ENCODE measurements at places on chromosomes 4 and X.

- peak; percentile 13 for DNase-seq
These were observed 2.3 kb downstream of the HNRNPD start for GRCh38 chr4:82371497-82371896.

- DNase-seq, result peak; percentile 38
These were observed 210.5 kb downstream of the CHM start for GRCh38 chrX:85836868-85837267.

GRCh38 chr4:12943069-12943468, 541.1 kb downstream of the RAB28 start:
- no peak for DNase-seq

DNA sequence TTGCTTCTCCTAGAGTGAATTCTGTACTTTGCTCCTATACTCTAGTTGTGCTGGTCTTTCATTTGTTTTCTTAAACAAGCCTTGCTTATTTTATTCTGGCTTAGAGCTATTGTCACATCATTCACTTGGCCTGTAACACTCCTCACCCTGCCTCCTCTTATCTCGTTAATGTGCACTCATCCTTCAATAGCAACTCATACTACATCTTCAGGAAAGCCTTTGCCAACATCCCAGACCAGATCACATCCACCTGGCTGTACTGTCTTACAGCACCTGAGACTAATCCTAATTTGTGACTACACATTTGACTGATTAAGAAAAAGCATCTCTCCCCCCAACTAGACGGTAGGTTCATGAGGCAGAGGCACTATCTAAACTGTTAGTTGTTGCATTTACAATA, 80.8 kb downstream of the SLC7A11 start:
- no peak for DNase-seq

GRCh38 chr4:4838936-4839810, 20.3 kb upstream of the MSX1 start:
- no peak for DNase-seq

- no peak for DNase-seq
These were observed 350.4 kb downstream of the SPRY1 start for GRCh38 chr4:123747016-123747415.

DNA sequence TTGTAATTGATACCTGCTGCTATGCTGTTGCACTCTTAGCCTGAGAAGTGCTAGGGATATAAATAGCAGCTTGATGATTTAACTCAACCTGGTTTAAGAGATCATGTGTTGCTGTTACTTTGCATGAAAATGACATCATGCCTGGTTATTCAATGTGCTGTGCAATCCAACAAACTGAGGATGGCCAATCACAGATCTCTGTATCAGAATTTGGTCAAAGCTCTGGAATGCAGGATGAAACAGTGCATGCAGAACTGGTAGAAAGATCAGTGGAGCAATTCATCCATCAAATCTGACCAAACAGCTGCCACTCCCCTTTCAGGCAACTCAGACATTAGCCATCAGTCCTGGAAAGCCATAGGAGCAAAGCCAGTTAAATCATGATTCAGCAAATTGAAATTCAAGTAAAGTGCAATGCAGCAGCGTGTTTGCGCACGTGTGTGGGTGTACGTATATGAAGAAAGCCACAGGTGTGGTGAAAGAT, 160.3 kb upstream of the RASGEF1B start:
- peak; percentile 100 for DNase-seq

DNA sequence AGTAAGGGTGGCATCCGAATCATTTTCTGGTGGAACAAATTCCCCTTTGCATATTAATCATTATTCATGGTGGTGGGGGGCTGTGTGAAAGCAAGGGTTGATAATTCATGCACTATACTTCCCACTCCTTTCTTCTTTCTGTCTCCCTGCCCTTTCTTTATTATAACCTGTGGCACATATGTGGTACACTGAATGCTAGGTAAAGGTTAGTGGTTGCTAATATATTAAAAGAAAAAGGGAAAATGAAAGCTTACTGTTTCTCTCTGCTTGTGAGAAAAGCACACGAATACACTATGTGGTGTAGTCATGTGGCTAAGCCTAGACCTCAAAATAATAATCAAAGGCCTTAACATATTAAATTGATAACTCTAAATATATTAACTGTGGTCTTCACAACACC, 178.4 kb upstream of the RPS6KA3 start:
- DNase-seq, result no peak

DNA sequence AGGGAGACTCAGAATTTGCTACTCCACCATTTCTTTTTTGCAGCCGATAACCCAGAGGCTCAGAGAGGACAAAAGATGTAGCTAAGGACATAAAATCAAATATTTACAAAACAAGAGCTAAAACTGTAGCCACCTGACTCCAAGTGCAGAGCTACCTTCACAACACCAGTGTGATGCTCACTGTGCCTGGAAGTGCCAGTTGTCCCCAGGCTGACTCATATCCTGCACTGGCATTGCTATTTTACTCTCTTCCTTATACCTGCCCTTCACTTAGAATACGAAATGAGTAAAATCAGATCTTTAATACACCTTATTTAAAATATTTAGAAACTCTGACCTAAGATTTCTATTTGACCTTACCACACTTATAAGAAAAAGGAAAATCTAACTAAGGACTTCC, 39.5 kb downstream of the SLC7A11 start:
- DNase-seq, result peak; percentile 64

- no peak for DNase-seq
These were observed 222.1 kb downstream of the LDB2 start for GRCh38 chr4:16676230-16676770.

- no peak for DNase-seq
These were observed 136.4 kb downstream of the AMELX start for GRCh38 chrX:11429538-11430085.

- DNase-seq, result peak; percentile 79
These were observed 2407.1 kb downstream of the ARAP2 start for GRCh38 chr4:33837043-33837838.

DNA sequence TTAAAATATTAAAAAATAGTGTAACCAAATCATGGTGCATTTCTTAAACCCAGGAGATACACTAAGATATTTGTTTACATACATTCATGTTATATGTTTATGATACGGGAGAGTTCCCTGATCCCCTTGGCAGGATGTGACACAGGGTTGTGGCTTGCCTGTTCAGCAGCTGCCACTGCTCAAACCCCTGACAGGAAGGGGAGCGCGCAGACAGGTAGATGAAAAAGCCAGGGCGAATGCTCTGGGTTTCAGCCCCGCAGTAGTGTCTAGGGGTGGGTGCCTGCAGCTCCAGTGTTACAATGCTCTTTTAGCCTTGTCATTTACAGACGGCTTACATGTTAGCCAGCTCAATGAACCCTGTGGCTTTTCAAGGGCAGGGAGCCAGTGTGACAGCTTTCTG, 1343.8 kb upstream of the IGFBP7 start:
- DNase-seq, result no peak

GRCh38 chr4:98290511-98290910, 29.3 kb downstream of the RAP1GDS1 start:
- no peak for DNase-seq

GRCh38 chr4:77074981-77075855, 571 bp downstream of the CCNI start:
- peak; percentile 84 for DNase-seq

All from kidney tubule cell (primary cell).